ENCODE measurements at places on chromosomes 12 and 14.
A peak's percentile ranks its signal among the peaks of the same experiment; 100 is the strongest.

DNA sequence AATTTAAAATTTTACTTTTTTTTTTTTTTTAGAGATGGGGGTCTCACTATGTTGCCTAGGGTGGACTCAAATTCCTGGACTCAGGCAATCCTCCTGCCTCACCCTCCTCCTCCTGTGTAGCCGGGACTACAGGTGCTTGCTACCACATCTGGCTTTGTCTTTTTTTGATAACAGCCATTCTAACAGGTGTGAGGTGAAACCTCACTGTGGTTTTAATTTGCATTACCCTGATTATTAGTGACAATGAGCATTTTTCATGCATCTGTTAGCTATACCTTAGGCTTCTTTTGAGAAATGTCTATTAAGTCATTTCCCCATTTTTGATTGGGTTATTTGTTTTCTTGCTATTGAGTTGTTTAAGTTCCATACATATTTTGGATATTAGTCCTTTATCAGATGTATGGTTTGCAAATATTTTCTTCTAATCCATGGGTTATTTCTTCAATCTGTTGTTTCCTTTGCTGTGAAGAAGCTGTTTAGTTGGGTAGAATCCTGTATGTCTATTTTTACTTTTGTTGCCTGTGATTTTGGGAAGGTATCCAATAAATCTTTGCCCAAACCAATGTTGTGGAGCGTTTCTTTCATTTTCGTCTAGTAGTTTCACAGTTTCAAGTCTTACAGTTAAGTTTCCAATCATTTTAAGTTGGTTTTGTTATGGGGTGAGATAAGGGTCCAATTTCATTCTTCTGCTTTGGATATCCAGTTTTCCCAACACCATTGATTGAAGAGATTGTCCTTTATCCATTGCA is 86.1 kb downstream of the MYF5 start:
- no peak for DNase-seq

- DNase-seq: no peak
Measured at GRCh38 chr14:78725086-78725485, 554.9 kb downstream of the NRXN3 start.

DNA sequence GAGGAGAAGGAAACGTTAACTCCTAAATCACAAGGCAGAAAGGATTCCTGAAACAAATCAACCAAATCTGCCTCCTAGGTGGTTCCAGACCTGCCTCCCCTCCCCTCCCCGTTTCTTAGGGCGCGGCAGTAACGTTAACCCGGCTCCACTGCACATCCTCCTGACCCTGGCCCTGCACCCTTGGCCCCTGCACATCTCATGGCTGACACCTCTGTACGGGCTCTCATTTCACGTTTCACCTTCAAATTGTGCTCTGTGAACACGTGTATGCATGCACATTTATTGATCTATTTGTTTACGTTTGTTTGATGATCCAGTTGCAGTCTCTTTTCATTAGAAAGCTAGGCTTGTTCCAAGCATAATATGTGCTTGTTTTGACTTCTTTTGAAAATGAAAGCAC is 358.1 kb downstream of the ADGRD1 start:
- no peak for DNase-seq

- DNase-seq: no peak
Measured at GRCh38 chr14:104321088-104321801, 182.9 kb downstream of the KIF26A start.

- no peak for DNase-seq
Measured at GRCh38 chr12:132099739-132100138, 44.4 kb downstream of the DDX51 start.

- DNase-seq: peak; percentile 16
Measured at GRCh38 chr12:113788020-113788856, 177.9 kb downstream of the RBM19 start.

- DNase-seq: no peak
Measured at GRCh38 chr14:51862176-51862796, 1.9 kb downstream of the GNG2 start.

DNA sequence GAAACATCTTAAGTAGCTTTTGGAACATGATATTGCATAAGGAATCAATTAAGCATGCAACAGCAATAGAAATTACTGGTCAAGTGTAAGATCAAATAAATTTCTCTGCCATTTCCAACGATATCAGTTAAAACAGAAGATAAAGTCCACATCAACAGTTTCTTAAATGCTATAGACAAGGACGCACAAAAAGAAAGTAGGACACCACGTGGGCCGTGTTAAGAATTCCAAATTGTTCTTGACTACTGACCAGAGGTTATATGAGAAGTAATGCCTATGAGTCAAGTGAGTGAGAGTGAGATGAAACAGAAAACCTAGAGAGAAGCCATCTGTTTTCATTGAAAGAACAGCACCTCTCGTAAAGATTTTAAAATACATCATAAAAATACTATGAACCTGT is 318.2 kb downstream of the TMEM117 start:
- DNase-seq: peak; percentile 0

DNA sequence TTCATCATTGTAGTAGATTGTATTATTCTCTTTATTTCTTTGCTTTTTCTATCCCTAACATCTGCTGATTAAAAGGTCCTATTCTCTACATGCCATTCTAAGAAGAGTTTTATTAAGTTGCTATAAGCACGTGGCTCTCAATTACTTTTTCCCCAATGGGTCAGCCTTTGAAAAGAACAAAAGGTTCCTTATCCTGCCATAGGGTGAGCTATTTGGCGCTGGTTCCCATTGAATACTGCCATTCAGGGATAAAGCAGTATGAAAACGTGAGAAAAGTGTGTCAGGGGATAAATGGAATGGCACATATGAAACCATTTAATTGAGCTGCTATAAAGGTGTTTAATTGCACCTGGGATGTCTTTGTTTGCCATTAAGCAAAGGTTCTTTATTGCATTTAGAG is 80.9 kb downstream of the SYNE2 start:
- no peak for DNase-seq

DNA sequence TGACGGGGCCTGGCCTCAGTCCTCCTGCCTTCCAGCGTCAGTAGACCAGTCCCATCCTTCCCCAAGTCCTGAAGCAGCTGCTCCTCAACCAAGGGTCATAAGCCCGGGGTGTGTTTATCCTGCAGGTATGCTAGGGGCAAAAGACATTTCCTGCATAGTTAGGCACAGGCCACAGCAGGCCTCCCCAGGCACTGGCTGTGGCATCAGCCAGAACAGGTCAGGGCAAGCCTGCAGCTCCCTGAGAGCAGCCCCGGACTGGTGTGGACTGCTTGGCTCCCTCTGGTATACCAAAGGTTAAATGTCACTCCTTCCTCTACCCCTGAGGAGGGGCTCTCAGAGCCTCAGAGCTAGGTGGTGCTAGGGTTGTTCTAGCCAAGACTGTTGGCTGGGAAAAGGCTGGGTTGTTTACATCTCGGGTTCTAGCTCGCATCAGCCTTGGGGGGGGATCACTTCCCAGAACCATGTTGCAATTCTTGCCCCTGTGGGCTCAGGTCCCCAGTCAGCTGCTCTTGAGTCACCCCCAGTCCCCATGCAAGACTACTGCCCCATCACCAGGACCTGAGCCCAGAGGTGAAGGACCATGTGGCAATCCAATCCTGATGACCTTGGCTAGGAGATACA is 2.9 kb downstream of the MMP14 start:
- no peak for DNase-seq

DNA sequence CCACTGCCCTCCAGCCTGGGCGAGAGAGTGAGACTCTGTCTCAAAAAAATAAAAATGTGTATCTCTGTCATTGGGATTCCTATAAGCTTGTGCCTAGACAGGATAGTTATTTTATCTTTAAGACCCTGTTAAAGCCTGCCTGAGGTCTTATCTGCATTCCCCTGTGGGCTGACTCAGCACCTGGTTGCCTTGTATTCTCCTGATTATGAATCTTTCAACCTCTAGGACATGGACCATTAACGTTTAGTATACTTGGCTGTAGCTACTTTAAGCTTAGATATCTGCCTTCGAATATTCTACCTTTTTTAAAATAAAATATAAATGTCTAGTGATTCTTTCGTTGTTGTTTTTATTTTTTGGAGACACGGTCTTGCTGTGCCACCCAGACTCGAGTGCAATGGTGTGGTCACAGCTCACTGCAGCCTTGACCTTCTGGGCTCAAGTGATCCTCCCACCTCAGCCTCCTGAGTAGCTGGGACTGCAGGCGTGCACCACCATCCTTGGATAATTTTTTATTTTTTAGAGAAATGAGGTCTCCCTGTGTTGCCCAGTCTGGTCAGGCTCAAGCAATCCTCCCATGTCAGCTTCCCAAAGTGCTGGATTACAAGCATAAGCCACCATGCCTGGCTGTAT is 41.3 kb downstream of the RESF1 start:
- DNase-seq: no peak

DNA sequence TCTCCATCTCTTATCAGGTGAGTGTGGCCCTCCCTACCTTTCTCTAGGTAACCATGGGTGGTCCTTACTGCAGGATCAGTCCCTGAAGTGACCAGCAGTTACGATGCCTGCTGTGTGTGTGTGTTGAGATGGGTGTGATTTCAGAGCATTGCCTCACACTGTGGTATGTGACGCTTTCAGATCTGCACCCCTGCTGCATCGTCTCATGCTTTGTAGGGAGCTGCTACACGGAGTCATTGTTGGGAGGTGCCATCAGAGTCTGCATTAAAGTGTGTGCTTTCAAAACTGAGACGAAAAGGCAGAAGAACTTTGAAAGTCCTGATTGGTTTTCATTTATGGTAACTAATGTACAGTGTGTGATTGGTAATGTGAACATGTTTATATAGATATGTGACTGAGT is 150.5 kb downstream of the PELI2 start:
- no peak for DNase-seq

DNA sequence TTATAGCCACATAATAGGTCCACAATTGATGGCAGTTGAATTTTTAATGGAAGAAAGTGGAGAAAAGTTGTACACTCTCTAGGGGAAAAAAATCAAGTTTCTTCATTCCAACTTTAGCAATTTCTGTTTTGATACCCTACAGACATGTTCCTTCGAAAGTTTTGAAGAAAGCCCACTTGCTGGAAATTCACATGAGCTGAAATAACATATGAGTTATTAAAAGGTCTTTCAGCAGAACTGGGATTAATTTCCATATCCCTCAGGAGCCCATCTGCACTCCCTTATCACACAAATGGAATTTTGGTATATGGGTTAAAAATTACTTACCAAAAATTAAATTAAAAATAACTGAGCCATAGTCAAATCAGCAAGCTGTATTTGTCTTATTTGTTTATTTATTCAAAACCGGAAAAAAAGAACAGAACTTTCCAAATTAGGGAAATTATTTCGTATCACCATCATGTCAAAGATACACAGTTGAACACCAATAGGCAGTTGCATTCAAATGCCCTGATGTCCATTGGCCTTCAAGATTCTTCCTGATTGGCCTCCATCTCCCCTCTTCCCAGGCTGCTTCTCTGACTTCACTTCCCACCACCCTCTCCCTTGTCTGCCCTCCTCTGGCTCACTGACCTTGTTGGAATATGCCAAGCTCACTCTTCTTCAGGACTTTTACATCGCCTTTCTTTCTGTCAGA is 445.5 kb downstream of the EGLN3 start:
- DNase-seq: no peak

DNA sequence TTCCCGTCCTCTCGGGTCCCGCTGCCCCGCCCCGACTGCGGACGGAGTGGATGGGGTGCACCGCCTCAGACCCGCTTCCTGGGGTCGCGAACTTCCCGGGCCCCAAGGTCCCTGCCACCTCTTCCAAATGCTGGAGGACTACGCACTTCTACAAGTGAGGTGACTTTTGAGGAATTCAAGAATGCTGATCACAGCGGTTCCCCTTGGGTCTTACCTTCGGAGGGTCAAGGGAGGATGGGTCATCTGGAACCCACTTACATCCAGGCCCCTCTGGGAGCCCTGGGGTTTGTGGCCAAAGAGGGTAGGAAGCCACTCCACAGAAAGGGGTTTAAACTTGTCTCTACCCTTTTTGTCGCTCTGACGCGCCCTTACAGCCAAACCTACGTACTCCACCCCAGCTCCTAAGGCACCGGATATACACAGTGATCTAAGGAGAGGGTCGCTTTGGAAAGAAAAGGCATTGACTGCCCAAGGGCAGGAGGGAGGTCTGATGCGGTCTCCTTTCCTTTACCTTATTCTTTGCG is 532 bp upstream of the PRKD1 start:
- DNase-seq: no peak

DNA sequence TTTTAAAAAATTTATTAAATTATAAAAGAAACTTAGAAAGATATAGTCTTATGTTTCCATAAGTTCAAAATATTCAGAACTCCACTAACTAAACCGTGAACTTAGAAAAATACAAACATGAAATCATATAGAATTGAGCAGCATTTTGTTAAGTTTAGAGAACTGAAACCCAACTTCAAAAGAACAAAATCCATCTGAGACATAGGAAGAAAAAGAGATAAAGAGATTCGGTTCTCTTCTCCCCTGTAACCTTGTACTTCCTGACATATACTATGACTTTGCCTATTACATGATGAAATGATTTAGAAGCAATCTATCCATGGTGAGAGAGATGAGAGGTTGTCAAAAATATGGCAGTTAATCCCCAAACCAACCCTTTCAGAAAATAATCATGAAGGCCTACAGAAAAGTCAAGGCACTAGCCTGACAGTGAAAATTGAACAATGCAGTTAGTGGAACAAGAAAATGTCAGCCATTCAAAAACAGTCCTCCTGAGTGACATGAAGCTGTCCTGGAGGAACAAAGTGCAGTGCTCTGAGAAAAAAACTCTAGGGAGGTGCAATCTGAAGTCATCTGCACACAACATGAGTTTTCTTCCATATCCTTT is 44.0 kb downstream of the C12orf50 start:
- no peak for DNase-seq

- DNase-seq: no peak
Measured at GRCh38 chr12:32605326-32606095, 73.6 kb upstream of the DNM1L start.

DNA sequence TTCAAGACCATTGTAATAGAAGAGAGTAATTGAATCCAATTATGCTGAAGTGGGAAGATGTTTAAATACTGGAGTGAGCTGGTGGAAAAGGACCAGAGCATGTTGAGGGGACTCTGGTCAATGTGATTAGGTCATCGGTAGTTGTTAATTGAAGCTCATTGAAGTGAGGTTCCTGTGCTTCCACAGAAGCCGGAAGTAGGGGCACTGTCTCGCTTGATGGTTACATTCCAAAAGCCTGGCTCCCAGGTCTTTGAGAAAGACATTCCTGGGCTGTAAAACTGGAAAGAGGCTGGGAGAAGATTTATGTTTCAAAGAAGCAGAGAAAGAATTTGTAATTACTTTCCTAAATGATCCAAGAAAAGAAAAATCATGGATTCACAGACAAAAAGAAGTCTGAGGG is 12.3 kb upstream of the CLECL1 start:
- no peak for DNase-seq

- DNase-seq: no peak
Measured at GRCh38 chr14:104289507-104289906, 151.1 kb downstream of the KIF26A start.

GRCh38 chr12:2152134-2152533 is 99.3 kb downstream of the CACNA1C start:
- no peak for DNase-seq

GRCh38 chr14:87152693-87153092 is 840.3 kb downstream of the GALC start:
- DNase-seq: no peak
